Heart left ventricle (tissue), 16 donors: ENCODE measurements at places on chromosomes 16 and 17.
A peak's percentile ranks its signal among the peaks of the same experiment; 100 is the strongest.

DNA sequence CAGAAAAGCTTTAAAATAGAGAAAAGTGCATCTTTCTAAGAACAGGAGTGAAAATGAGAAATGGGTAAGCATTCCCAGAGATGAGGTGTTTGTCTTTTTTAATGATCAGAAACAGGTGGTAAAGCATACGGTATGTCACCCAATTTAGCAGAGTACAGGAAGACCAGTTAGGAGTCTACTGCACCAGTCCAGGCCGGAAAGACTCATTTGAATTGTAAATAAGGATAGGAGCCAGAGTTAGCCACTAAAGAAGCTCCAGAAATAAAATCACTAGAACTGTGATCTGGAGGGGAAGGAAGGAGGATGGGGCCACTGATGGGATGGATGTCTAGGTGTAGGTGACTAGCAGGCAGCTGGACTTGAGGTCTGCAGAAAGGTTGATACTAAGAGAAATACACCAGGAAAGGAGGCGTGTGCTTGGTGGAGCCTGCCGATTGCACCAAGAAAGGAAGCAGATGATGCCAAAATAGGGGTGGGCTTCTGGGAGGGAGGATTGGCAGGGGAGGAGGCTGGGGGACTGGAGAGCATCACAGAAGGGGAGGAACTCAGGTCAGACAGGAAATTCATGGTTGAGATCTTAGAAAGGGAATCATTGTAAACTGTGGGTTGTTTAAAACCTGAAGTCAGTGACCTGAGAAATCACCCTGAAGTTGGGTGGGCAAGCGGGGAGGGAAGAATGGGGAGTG is 8.1 kb upstream of the NAT9 start:
- no peaks in the 10 kb centered on the region for H3K27me3 ChIP-seq
- no peak overlapping the region for H3K4me3 ChIP-seq
- no peaks in the 10 kb centered on the region for H3K4me1 ChIP-seq

GRCh38 chr16:76676356-76676755 is 399.2 kb downstream of the CNTNAP4 start:
- H3K4me1 ChIP-seq = no peaks in the 10 kb centered on the region
- no peaks in the 10 kb centered on the region for H3K27me3 ChIP-seq
- no peaks in the 10 kb centered on the region for H3K36me3 ChIP-seq

DNA sequence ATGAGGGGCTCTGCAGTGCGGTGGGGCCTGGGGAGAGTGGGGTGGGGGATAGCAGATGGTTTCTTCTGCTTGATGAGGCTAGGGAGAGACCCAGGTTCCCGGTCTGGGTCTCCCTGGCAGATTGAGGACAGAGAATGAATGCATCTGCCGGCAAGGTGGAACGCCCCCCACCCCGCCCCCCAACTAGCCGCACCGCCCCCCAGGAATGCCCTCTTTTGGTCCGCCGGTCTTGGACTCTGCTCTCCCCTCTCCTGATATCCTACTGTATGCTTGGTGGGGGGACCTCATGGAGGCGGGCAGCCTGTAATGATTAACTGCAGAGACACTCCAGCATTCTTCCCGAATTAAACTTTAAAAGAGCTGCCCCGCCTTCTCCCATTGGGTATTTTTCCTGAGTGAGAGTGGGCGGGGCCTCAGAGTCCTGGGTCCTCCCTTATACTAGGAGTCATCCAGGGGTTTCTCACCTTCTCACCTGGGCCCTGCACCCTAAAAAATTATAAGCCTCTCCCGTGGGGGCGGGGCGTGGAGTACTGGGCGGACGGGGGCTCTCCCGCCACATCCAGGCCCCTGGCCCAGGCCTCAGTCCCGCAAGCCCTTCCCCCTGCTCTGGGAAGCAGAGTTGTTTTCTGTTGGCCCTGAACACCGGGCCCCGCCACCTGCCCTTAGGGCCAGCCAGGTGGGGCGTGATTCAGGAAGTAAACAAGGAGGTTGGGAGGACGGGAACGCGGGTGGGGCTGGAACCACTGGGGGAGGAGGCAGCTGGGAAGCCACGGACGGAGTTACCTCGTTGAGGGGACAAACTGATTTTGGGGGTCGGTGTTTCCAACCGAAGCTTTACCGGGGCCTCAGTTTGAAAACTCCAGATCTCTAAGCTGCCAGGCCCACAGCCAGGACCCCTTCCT is 1.5 kb downstream of the GRB7 start:
- H3K27me3 ChIP-seq = peaks cover 16% of the 10 kb centered on the region
- H3K4me3 ChIP-seq = peak overlapping the region; percentile 14
- no peaks in the 10 kb centered on the region for H3K36me3 ChIP-seq
- no peak overlapping the region for H3K27ac ChIP-seq

DNA sequence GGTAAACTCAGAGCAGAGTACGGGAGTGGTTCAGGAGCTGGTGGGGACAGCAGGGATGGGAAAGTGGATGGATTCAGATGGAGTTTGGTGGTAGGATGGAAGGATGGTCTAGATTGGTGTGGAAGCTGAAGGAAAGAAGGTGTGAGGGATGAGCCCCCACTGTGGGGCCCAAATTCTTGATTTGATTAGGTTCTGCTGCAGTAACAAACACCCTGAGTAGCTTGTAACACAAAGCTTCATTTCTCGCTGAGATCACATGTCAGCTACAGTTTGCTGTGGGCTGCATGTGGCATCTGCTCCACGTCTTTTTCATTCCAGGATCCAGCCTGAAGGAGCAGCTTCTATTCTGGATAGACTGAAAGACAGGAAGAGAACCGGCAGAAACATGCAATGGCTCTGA is 143.8 kb downstream of the IRX3 start:
- H3K27ac ChIP-seq = no peak overlapping the region
- H3K36me3 ChIP-seq = no peaks in the 10 kb centered on the region
- DNase-seq = no peak
- no peaks in the 10 kb centered on the region for H3K4me1 ChIP-seq
- H3K4me3 ChIP-seq = no peak overlapping the region

DNA sequence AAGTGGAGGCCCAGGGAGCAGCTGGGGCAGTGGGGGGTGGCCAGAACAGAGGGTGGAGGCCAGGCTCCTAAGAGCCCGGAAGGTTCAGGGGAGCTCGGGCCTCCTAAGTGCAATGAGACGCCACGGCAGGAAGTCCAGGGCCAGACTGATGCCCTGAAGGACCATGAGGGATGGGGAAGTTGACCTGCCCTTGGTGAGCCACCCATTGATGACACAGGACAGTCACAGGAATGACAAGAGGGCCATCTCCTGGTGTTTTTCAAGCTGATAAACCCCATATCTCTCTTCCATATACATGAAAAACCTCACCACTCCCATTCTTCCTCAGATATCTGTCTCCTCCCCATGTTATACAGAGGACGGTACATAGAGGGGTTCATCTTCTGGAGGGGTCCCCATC is 5.8 kb upstream of the MRPL58 start:
- H3K27me3 ChIP-seq = no peaks in the 10 kb centered on the region
- peaks cover 5% of the 10 kb centered on the region for H3K4me1 ChIP-seq
- no peak overlapping the region for H3K4me3 ChIP-seq

DNA sequence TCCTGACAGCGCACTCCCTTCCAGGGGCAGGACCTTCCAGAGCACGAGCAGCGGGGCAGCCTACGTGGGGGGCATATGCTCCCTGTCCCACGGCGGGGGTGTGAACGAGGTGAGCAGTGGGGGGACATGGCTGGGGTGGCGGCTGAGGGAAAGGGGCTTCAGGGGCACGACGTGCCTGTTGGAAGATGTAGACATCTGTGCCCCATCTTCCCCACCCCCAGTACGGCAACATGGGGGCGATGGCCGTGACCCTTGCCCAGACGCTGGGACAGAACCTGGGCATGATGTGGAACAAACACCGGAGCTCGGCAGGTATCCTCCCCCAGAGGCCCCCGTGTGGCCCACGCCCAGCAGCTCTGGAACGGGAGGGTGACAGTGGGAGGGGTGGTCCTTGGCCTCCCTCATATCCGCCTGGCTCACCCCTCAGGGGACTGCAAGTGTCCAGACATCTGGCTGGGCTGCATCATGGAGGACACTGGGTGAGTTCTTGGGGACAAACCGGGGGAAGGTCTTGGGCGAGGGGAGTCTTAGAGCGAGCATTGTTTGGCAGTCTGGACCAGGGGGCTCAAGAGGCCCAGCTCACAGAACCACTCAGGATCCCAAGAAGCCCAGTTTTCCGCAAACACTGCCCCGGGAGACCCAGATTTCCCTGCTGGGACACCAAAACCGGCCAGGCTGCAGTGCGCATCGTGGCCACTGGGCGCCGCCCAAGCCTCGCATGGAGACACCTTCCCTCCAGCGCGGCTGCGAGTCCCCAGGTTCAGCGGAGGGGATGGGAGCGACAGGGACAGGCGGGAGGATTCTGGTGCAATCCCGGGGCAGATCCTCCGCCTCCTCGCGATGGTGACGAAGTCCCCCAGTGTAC is 15.7 kb downstream of the ADAM11 start:
- peaks cover 16% of the 10 kb centered on the region for H3K4me1 ChIP-seq
- H3K27ac ChIP-seq = no peak overlapping the region
- H3K36me3 ChIP-seq = no peaks in the 10 kb centered on the region
- DNase-seq = peak; percentile 84

DNA sequence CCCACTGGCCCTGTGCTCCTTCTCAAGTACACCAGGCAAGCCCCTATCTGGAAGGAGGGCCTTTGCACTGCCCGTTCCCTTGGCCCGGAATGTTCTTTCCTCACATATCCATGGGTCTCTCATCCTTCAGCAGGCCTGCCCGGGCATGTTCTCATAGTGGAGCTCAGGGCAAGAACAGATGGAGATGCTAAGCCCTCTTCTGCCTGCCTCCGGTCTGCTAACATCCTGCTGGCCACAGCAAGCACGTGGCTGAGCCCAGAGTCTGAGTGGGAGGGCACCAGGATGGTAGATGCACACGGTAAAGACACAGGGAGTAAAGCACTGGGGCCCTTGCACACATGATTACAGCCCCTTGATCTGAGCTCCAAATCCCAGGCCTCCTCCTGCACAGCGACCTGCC is 19.8 kb upstream of the ANKRD40CL start:
- DNase-seq = no peak
- H3K4me1 ChIP-seq = peaks cover 6% of the 10 kb centered on the region
- no peak overlapping the region for H3K27ac ChIP-seq
- no peak overlapping the region for H3K4me3 ChIP-seq

DNA sequence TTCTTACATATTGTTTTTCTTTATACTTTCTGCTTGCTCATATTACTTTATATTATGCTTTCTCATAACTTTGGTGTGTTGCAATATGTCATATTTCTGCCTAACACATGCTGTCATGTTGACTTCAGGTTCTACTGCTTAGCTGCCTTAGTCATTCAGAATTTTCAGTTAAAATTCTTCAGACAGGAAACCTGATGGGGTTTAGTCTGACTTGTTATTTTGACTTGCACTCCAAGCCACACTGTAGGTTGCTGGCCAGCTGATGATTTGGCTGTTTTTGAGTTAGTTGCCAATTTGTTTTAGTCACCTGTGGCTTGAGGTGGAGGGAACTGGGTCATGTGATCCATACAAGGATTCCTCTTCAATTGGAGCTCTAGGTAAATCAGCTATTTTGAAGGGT is 315.4 kb downstream of the MAP2K6 start:
- H3K4me1 ChIP-seq = peaks cover 13% of the 10 kb centered on the region
- H3K27ac ChIP-seq = no peak overlapping the region
- no peak for DNase-seq
- no peaks in the 10 kb centered on the region for H3K36me3 ChIP-seq

GRCh38 chr16:57984443-57985203 is 13.7 kb upstream of the CNGB1 start:
- H3K27me3 ChIP-seq = peaks cover 12% of the 10 kb centered on the region
- H3K4me1 ChIP-seq = peaks cover 22% of the 10 kb centered on the region
- H3K4me3 ChIP-seq = peak overlapping the region; percentile 54

GRCh38 chr17:47218896-47219430 is 9.8 kb downstream of the MYL4 start:
- H3K36me3 ChIP-seq = no peaks in the 10 kb centered on the region
- no peak for DNase-seq

GRCh38 chr16:2467528-2468232 is 3.4 kb upstream of the NTN3 start:
- H3K36me3 ChIP-seq = no peaks in the 10 kb centered on the region
- DNase-seq = peak; percentile 88
- H3K27me3 ChIP-seq = peaks cover 36% of the 10 kb centered on the region
- H3K27ac ChIP-seq = no peak overlapping the region
- H3K4me3 ChIP-seq = peak overlapping the region; percentile 65

DNA sequence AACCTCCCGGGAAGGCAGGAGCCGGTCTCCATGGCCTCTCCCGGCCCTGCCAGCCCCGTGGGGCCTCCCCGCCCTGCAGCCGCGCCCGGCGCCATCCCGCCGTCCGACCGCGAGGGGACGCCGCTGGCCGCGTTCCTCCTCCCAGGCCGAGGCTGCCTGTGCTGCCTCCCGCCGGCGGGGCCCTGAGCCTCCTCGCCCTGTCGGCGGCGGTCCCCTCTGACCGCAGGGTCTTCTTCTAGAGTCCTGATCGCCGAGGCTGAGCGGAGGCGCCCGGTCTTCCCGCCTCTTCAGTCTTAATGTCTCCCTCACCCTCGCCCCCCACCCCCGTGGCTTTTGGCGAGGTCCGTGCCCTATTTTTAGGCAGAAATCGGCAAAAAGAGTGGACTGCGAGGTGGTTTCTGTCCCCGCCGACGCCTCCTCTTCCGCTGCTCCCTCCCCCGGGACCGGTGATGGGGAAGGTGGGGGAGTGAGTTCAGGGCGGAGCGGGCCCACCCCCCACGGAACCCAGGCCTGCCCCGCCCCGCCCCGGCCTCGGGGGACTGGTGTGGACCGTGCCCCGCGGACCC is 794 bp upstream of the CPNE7 start:
- peak overlapping the region; percentile 15 for H3K4me3 ChIP-seq
- peaks cover 39% of the 10 kb centered on the region for H3K27me3 ChIP-seq
- peak; percentile 46 for DNase-seq
- no peak overlapping the region for H3K27ac ChIP-seq

DNA sequence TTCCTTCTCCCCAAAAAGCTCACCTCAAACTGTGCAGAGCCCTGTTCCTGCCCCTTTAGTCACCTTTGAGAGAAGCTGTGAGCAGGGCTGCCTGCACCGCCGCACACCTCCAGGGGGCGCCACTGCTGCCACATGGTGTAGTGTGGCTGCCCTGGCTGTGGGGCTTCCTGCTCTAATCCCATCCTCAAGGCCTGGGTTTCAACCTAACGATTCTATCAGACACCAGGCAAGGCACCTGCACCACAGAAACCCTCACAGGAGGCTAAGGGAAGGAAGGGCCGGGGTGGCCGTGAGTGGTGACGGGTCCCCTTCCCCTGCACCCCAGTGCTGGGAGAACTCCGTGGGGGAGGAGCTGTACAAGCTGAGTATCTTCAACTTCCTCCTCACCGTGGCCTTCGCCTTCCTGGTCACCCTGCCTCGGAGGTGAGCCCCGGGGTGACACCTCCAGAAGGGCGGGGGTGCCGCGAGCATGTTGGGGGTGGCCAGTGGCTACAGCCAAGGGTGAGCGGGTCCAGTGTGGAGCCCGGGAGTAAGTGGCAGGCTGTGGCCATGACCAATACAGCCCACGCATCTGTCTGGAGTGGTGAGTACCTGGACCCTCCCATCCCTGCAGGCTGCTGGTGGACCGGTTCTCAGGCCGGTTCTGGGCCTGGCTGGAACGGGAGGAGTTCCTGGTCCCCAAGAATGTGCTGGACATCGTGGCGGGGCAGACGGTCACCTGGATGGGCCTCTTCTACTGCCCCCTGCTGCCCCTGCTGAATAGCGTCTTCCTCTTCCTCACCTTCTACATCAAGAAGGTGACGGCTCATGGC is 7.0 kb downstream of the TMC8 start:
- H3K27ac ChIP-seq = no peak overlapping the region
- H3K36me3 ChIP-seq = no peaks in the 10 kb centered on the region
- no peak overlapping the region for H3K4me3 ChIP-seq
- H3K27me3 ChIP-seq = no peaks in the 10 kb centered on the region
- no peak for DNase-seq
